ENCODE measurements at places on chromosomes 1 and 21.

- no peak for DNase-seq
Measured at GRCh38 chr1:170669586-170670530, 5.9 kb downstream of the PRRX1 start.

DNA sequence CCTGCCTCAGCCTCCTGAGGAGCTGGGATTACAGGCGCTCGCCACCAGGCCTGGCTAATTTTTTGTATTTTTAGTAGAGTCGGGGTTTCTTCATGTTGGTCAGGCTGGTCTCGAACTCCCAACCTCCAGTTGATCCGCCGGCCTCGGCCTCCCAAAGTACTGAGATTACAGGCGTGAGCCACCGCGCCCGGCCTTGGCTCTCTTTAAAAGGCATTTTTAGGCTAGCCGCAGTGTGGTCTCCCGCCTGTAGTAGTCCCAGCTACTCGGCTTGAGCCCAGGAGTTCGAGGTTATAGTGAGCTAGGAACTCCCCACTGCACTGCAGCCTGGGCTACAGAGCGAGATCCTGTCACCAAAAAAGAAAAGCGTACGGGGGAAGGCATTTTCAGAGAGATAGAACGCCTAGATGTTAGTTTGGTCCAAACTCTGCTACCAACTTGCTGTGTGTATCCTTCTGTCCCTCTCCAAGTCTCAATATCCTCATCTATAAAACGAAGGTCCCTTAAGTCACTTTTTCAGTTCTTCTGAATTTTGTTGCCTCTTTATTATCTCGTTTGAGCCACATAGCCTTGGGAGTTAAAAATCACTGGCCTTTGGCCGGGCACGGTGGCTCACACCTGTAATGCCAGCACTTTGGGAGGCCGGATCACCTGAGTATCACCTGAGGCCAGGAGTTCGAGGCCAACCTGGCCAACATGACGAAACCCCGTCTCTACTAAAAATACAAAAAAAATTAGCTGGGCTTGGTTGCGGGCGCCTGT is 734 bp downstream of the MED18 start:
- peak; percentile 58 for DNase-seq

GRCh38 chr21:33289199-33289819 is 23.1 kb downstream of the IL10RB start:
- no peak for DNase-seq

DNA sequence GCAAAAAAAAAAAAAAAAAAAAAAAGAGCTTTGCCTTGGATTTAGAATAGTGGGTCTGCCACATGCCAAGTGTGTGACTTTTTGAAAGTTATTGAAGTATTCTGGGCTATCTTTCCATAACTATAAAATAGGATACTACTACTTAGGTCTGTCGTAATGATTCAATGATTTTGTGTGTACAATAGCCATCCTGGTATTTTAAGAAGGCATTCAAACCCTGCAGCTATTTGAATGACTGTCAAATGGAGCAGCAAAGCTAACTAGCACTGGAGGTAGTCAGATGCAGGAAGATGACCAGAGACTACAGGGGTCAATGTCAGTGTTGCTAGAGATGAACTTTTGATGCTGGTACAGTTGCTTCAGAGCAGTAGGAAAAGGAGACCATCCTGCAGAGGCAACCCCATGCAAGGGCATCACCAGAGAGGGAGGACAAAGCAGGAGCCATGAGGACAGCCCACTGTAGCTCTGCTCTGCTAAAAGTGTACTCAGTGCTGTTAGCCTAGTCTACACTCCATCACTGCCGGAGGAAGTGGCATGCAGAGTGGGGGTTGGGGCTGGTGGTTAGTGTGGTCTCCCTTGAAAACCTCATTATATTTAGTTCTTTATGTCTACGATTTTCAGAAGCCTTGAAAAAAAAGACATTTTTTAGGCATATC is 29.0 kb downstream of the DUSP10 start:
- peak; percentile 89 for DNase-seq

- DNase-seq: peak; percentile 84
Measured at GRCh38 chr1:37945743-37946702, 830 bp downstream of the INPP5B start.

- no peak for DNase-seq
Measured at GRCh38 chr1:15649937-15650336, 32.7 kb downstream of the DDI2 start.

DNA sequence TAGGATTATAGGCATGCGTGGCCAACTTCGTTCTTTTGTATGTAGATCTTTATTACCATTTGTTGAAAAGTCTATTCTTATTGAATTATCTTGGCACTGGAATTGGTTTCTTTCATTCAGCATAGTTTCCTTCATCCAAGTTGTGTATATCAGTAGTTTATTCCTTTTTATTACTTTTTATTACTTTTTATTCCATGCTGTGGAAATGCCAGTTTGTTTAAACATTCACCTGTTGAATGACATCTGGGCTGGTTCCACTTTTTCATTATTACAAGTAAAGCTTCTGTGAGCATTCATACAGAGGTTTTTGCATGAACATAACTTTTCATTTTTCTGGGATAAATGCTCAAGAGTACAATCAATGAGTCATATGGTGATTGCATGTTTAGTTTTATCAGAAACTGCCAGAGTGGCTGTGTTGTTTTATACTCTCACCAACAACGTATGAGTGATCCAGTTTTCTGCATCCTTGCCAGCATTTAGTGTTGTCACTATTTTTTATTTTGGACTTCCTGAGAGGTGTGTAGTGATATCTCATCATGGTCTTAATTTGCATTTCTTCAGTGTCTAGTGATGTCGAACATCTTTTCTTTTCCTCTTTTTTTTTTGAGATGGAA is 28.6 kb downstream of the PTPRU start:
- no peak for DNase-seq

GRCh38 chr1:59498640-59499039 is 201.7 kb downstream of the FGGY start:
- DNase-seq: peak; percentile 51
